ENCODE measurements at places on chromosomes 7 and 10. TPM values are rescaled to one million over a fixed set of nuclear protein-coding genes. Genes with fewer than 3 reads are reported as not detected.

DNA sequence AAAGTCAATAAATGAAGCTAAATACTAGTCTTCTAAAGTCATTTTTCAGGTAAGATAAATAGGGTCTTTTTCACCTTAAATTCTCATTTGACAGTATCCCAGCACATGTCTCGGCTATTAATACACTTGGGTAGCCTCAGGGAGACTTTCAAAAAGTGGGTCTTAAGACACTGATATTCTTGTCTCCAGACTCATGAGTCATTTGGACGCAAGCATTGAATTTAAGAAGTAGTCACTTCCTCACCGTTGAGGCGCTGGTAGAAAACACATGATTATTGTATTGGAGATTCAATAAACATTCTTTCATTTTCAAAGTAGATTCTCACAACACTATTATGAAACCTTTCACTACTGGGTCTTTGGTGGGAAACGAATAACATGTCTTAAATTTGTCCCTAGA is 108.9 kb upstream of the SP8 start:
- no peak for DNase-seq

- no peak for DNase-seq
These were observed 44.4 kb upstream of the AKR1C2 start for GRCh38 chr10:5047912-5048628.

DNA sequence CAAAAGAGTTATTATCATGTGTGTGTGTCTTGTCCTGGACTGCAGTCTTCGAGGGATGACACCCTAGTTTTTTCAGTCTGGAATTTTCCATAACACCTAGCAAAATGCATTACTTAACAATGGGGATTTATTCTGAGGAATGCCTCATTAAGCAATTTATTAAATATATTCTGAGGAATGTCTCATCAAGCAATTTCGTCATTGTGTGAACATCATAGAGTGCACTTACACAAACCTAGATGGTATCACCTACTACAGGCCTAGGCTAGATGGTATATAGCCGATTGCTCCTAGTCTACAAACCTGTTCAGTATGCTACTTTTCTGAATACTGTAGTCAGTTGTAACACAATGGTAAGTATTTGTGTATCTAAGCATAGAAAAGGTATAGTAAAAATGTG is 1.1 kb upstream of the STEAP4 start:
- no peak for DNase-seq

- DNase-seq = no peak
These were observed 1.8 kb downstream of the SEMA3C start for GRCh38 chr7:80916770-80917741.

DNA sequence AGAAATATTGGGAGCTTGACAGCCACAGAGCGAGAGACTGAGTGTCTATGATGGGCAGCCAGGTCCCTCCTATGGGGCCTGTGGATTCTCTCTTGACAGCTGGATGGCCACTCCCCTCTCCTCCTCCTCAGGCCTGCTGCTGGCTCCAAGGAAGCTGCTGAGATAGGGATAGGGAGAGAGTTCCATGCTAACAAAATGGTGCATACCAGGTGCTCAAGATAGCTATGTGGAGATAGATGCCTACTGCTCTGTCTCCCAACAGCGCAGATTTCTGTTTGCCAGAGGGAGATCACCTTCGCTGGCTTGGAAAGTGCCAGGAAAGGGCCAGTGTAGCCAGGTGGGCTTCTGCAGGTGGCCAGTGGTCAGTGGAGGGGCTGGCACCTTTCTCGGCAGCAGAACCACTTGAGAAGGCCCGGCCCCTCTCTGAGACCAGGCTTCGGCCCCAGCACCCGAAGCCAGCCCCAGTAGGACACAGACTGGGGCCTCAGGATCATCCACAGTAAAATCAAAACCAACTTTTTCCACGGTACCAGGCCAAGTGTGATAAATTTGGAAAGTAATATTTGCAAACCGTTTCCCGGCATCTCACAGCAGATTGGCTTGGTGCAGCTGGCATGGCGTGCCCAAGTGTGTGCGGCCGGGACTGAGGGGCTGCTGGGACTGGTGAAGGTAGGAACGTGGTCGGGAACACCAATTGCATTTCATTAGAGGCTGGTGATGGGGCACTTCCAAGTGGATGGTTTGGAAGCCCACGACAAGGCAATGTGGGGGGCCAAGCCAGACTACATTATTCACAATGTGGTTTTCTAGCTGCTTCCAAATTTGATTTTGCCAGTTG is 139.6 kb downstream of the PTPN20 start:
- DNase-seq = no peak

DNA sequence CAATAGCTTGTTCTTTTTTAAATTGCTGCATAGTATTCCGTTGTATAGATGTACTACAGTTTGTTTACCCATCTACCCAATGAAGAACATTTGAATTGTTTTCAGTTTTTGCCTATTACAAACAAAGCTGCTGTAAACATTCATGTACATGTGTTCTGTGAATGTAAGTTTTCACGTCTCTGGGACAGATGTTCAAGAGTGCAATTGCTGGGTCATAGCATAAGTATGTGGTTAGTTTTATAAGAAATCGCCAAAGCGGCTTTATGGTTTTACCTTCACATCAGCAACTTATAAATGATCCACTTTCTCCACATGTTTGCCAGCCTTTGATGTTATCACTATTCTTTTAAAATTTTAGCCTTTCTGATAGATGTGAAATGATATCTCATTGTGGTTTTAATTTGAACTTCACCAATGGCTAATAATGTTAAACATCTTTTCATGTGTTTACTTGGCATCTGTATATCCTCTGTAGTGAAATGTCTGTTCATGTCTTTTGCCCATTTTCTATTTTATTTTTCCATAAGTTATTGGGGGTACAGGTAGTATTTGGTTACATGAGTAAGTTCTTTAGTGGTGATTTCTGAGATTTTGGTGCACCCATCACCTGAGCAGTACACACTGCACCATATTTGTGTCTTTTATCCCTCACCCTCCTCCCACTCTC is 73.5 kb downstream of the TBXAS1 start:
- DNase-seq = no peak

DNA sequence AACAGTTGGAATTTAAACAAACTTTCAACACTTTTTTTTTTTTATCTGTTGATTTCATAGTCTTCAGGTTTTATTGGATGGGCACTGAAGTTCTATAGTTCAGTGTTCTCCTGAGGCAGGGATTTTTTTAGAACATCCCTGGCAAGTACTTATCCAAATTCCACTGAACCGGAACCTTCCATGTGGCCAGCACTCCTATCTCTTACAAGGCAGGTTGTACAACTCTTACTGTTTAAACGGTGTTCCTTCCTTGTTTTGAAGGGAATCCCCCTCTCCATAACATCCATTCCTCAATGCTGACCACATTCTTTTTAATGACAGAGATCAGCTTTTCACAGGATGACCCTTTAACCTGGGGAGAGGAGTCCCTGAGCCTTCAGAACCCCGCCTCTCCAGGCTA is 238.9 kb upstream of the CTBP2 start:
- DNase-seq = no peak

DNA sequence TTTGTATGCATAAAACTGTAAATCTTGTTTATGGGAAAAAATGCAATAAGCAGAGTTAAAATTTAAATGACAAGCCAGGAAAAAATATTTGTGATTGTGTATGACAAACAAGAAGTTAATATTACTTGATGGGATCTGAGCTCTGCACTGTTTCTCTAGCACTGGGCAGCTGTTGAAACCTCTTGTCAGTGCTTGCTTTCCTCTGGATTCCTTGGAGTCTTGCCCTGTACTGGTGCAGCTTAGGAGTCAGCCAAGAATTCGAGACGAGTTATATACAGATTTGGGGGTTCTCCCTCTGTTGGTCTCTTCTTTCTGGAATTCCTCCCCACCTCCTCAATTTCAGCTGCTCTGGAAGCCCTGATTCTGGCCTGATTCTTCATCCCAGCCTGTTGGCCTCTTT is 24.3 kb upstream of the OPN4 start:
- DNase-seq = no peak

Gene CFAP70
- total RNA-seq = 2.2 TPM

Gene CASP2
- total RNA-seq = 96.5 TPM

Gene NSMCE4A
- total RNA-seq = 65.6 TPM

Gene DGKI
- total RNA-seq = not detected

GRCh38 chr7:69677054-69677852 is 79.0 kb downstream of the AUTS2 start:
- no peak for DNase-seq

DNA sequence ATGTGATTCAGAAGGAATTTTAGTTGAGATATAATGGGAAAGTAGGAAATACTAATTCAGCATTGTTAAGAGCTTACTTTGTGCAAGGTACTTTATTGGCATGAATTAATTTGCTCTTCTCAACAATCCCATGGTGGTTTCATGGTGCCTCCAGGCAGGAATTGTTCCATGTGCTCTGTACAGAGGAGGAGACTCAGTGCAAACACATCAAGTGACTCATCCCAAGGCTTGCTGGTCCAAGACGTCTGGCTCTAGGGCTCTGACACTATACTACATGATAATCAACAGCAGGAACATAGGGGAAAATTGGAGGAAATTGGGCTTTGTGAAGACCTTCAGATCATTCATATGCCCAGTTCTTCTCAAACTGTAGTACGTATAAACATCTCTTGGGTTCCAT is 66.5 kb upstream of the PRKG1 start:
- no peak for DNase-seq
